ENCODE measurements at places on chromosomes 4 and X.

DNA sequence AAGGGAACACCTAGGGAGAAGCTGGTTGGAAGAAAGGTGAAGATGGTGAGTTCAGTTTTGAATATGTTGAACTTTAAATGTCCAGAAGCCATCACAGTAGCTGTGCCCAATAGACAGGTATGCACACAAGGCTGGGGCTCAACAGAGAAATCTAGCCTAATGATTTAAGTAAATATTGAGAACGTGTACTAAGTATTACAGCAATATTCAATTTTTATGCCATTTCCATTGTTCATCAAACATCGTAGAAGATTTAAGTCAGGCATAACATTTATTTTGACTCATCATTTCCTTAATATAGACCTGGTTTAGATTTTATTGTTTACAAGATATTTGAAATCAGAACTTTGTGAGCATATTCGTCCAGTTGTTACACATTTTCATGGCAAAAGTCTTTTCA is 116.4 kb downstream of the HPGD start:
- no peak for DNase-seq

GRCh38 chr4:76601791-76602190 is 166.8 kb downstream of the SHROOM3 start:
- no peak for DNase-seq

DNA sequence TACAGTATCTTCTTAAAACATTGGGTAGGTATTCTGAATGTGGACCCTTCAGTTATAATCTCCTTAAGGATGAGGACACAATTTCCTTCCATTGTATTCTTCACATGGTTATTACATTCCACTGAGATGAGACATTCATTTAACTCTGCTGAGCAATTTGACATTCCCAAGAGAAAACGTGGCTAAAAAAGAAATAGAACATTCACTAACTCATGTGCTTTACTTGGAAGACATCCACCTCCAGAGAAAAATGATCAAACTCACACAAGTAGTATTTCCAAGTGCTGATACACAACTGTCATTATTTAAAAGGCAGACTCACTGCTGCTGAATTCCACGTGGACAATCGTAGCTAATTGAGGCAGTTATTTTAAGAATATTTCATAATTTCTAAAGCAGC is 227.9 kb upstream of the ANKRD50 start:
- no peak for DNase-seq

DNA sequence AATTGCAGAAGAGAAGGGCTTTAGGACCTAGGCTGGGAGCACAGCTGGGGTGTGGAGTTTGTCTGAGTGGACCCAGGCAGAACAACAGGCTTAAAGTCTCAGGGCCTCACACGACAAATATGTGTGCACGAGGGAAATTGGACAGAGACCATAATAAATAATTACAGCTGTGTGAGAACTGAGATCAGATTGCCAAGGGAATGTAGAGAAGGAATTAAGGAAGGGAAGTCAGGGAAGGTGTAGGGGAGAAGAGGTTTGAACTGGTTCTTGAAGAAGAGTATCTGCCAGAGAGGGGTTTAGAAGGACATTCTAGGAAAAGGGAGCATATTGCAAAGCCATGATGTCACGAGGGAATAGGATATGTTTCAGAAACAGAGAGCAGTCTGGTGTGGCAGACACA is 120.7 kb upstream of the TSPAN5 start:
- no peak for DNase-seq

DNA sequence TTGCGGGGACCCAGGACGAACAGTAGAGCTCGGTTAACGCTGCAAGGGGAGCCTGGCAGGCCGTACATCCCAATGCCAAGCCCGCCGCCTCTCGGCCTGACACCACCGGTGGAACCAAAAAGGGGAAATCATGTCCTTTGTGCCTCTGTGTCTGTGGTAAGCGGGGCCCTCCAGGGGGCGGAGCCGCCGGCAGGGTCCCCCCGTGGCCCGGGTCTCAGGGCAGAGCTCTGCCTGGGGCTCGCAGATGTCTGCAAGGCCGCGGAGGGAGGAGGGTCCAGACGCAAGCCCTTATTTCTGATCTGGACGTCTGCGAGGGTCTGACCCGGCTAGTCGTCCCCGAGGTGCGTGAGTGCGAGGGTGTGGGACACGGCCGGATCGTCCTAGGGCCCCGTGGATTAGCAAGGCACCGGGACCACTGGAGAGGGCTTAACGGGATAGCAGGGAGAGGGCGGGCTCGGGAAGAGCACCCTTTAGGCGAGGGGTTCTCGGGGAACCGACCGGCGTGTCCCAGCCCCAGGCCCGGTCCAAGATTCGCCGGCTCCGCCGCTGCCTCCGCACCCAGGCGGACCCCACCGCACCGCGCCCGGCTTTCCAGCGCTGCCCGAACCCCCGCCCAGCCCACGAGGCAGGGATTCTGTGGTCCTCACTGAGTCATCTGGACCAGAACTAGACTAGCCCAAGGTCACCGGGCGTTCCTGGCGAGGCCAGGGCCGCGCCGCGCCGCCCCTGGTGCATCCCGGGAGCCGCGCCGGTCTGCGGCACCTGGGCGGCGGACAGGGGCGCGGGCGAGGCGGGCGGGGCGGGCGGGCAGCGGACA is 863 bp upstream of the FAM193A start:
- peak; percentile 9 for DNase-seq

- no peak for DNase-seq
Measured at GRCh38 chr4:10273030-10273429, 156.4 kb upstream of the WDR1 start.

DNA sequence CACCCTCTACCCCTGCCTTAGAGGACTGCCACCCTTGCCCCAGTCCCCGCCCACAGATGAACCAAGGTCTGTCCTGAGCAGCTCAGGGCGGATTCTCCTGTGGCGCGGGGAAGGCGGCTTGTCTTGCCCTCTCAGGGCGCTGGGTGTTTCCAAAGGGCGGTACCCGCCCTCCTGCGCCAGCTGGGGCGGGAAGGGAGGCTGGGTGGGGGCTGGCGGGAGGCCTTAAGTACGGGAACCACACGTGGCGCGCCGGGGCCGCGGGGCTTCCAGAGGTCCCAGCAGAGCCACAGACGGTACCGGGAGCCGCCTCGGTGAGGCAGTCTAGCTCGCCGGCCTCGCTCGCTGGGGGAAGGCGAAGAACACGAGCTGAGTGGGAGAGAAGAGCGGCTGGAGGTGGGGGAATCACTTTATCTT is 361.1 kb downstream of the MID1IP1 start:
- DNase-seq = peak; percentile 12

DNA sequence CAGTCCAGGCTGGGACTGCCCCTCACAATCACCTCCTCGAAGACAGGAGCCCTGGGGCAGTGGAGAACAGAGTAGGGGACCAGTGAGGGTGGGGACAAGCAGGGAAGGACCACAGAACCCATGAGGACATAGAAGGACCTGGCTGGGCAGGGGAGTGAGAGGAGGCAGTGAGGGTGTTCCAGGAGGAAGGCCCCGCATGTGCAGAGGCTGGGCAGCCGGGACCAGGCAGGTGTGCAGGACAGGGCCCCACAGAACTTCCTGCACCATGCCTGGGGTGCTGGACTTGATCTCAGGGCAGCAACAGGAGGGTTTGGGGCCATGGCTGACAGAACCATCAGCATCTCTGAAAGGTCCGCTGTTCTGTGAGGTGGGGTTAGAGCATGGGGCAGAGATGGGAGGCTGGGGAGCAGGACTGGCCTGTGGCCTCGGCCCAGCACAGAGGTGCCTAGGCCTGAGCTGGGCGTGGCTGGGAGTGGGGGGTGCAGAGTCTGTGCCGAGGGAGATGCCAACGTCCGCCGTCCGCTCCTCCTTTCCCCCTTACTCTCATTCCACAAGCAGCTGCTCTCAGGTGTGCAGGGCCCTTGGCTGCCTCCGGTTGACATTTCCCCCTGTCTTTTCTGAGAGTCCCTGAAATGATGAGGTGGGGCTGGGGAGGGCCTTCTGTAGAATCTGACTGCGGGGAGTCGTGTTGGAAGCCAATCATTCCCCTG is 40.8 kb downstream of the EVC start:
- no peak for DNase-seq

- DNase-seq = no peak
Measured at GRCh38 chr4:19850909-19851308, 400.8 kb upstream of the SLIT2 start.

- no peak for DNase-seq
Measured at GRCh38 chr4:154126276-154126675, 337.4 kb upstream of the SFRP2 start.

DNA sequence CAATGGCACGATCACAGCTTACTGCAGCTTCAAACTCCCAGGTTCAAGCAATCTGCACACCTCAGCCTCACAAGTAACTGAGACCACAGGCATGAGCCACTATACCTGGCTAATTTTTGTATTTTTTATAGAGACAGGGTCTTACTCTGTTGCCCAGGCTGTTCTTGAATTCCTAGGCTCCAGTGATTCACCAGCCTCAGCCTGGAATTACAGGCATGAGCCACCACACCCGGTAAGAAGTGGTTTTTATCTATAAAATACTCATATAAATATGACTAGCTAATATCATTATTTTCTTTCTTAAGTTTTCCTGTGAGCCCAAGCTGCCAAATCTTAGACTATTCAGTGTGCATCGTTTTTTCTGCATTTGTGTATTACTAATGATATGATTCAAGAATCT is 4.4 kb downstream of the SCFD2 start:
- DNase-seq = no peak

DNA sequence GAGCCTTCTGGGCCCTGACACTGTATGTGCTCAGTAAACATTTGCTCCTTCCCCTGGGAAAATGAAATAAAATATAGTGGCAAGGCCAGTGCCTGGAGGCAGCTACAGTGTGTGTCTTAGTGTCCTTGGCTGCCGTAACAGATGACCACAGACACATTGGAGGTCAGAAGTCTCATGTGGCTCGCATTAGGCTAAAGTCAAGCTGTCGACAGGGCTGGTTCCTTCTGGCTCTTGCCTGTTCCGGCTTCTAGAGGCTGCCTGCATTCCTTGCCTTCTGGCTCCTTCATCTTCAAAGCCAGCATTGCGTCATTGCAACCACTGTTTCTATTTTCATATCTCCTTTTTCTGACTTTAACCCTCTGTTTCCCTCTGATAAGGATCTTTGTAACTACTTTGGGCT is 83.6 kb upstream of the STX18 start:
- DNase-seq = no peak

GRCh38 chrX:45077748-45078424 is 122.8 kb downstream of the DIPK2B start:
- DNase-seq = no peak

GRCh38 chr4:94420356-94420755 is 31.4 kb upstream of the PDLIM5 start:
- DNase-seq = no peak

GRCh38 chrX:39112143-39112542 is 310.9 kb downstream of the MID1IP1 start:
- DNase-seq = no peak

GRCh38 chr4:134537701-134538100 is 336.1 kb upstream of the PABPC4L start:
- no peak for DNase-seq

DNA sequence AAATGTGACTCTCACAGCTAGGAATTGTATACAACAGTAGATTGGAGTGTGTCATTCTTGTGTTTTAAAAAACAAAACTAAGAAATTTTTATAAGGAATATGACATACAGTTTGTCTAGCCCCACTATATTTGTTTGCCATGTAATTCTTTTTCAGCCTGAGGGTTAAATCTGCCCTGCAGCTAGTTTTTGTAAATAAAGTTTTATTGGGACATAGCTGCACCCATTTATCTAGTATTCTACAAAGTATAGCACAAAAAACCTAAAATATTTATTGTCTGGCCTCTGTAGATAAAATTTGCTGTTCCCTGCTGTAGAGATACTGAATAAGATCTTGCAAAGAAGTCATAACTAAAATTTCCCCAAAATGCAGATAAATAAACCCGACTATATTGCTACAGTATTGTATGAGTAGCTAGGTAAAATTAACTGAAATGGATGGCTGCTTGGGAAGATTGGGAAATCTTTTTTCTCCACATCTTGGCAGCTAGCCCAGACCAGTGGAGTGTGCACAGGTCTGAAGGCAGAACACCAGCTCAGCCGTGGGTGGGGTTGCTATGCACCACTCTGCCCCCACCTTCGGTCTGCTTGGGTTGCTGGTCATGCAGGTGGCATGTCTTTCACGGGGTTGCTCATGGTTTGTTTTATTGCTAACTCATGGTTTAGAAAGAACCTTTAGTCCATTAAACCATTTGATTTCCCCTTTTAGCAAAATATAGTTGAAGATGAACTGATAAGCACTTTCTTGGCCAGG is 127.9 kb downstream of the KLHL8 start:
- no peak for DNase-seq

DNA sequence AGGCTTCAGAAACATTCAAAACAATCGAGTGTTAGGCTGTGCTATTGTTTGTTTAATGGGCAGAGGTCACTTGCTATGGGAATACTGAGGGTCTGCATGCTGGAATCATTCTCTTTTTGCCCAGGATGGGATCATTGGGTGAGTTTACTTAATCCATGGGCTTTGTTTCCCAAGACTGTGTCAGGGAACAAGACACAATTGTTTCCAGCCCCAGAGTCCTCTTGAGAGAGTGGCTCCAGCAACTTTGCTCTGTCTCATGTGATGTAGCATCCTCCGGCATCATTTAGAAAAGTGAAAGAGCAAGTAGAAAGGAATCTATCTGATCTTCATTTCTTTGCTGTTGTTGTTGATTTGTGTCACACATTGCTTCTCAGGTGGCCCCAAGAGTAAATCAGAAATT is 1.8 kb downstream of the TENM3 start:
- DNase-seq = no peak

DNA sequence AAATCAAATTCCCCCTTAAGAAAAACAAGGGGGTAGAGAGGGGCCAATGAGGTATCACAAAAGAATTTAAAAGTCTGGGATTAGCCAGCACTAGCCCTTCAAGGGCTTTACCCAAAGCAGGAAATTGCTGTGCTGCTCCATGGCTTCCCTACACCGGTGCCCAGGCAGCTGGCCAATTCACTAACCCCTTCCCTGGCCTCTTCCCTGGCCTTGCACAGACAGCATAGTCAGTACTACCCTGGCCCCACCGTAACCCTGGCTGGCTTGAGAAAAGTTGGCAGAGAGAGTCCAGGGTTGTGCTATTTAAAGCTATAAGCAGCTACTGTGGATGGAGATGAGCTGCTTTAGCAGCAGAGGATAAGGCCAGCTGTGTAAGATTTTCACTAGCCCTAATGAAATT is 43.1 kb downstream of the ADAMTS3 start:
- no peak for DNase-seq

- no peak for DNase-seq
Measured at GRCh38 chrX:114800719-114801118, 216.7 kb downstream of the IL13RA2 start.

GRCh38 chr4:10965196-10965595 is 280.6 kb upstream of the CLNK start:
- no peak for DNase-seq

- DNase-seq = no peak
Measured at GRCh38 chr4:54842656-54843055, 184.9 kb downstream of the KIT start.

DNA sequence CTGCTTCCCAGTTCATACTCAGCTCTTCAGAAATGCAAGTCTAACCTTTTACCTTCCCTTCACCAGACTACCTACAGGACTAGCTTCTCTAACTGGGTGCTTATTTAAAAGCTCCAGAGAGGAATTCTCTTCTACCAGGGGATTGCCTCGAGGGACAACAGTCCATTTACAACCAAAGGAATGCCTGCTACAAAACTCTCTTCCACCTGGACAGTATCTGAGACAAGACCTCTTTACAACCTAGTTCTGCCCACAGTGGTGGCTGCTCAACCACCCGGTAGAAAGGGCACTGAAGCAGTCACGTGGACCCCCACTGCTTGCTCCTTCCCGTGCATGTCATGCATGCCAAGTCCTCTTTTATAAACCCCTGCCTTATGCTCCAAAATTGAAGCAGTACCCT is 158.1 kb upstream of the ANXA10 start:
- DNase-seq = no peak

All from stimulated activated CD8-positive, alpha-beta memory T cell treated with anti-CD3 and anti-CD28 coated beads, Interleukin-7, amount 100 ng/mL, for 4 hours (primary cell).